Stimulated activated naive B cell treated with anti-CD40 and anti-IgM and Interleukin-4, amounts not matched to agents 10 μg/mL and 1 μg/mL and 100 μg/mL, for 72 hours (primary cell): ENCODE measurements at places on chromosomes 1 and 21.

DNA sequence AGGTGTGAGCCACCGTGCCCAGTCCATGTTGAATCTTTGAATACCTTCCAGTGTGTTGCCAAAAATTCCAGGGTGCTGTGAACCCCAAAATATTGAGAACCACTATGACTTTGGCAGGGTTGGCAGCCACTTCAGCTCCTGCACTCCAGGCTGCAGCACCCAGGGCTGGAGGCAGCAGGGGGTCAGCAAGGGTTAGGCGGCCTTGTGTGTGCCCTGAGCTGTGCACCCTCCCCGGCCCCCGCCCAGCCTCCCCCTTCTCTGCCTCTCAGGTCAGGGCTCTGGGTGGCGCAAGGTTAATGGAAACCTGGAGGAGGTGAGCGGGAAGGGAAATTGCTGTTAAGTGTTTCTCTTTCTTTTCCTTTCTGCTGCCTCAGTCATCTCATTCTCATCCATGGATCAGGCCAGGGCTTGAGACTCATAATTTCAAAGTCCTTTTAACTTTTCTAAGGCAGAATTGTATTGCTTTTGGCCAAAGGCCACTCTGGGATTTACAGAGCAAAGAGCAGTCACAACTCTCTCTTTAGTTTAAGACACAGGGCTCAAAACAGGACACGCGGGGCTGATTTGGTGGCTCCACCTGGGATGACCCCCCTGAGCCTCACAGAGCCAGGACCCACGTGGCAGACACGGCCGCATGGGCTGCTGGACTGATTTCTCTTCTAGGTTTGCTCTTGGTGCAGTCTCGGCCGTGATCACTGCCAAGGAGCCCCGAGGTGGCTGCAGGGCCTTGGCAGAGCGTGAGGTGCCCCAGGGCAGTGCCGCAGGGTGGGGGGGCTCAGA, 212.3 kb downstream of the PTPRU start:
- H3K4me3 ChIP-seq = no peak overlapping the region
- H3K27ac ChIP-seq = no peak overlapping the region
- DNase-seq = no peak

DNA sequence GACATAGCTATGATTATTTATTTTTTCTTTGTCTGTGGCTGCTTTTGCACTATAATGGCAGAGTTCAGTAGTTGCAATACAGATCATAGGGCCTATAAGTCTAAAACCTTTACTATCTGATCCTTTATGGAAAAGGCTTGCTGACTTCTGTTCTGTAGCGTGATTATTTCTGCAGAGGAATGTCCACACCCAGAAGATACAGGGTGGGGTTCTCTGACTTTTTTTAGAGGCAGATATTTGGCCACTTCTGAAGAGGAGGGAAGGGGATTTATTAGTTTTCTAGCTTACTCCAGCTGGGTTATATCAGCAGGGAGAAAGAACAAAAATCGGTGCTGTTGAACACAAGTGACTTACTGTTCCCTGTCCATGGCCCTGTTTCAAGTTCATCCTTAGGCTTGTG, 97.6 kb downstream of the RPE65 start:
- no peak overlapping the region for H3K27ac ChIP-seq
- no peak for DNase-seq
- peaks cover 3% of the 10 kb centered on the region for H3K36me3 ChIP-seq
- no peak overlapping the region for H3K4me3 ChIP-seq

DNA sequence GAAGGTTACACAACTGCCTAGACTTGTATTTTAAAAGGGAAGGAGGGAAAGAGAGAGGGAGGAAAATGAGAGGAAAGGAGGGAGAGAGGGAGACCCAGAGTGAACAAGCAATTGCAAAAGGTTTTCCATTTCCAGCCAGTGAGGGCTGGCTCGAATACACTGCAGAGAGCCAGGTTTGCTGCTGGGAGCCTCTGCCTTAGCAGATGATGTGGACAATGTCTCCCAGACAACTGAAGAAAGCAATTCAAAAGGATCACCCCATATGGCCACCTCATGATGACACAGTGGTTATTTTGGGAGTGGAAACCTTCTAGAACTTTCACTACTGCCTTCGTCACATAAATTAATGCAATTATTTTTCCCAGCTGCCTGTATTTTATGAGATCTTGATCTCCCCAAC, 86.4 kb downstream of the BCAR3 start:
- H3K4me1 ChIP-seq = peaks cover 32% of the 10 kb centered on the region
- peaks cover 74% of the 10 kb centered on the region for H3K36me3 ChIP-seq
- H3K27me3 ChIP-seq = no peaks in the 10 kb centered on the region
- H3K27ac ChIP-seq = peak overlapping the region; percentile 66
- DNase-seq = no peak

GRCh38 chr1:8120693-8121260, 94.7 kb upstream of the ERRFI1 start:
- peaks cover 5% of the 10 kb centered on the region for H3K36me3 ChIP-seq
- no peak for DNase-seq
- peaks cover 47% of the 10 kb centered on the region for H3K27me3 ChIP-seq

GRCh38 chr21:33122507-33122906, 52.6 kb downstream of the OLIG1 start:
- no peak overlapping the region for H3K27ac ChIP-seq
- no peak for DNase-seq
- no peak overlapping the region for H3K4me3 ChIP-seq
- H3K4me1 ChIP-seq = peaks cover 6% of the 10 kb centered on the region
- H3K36me3 ChIP-seq = no peaks in the 10 kb centered on the region

DNA sequence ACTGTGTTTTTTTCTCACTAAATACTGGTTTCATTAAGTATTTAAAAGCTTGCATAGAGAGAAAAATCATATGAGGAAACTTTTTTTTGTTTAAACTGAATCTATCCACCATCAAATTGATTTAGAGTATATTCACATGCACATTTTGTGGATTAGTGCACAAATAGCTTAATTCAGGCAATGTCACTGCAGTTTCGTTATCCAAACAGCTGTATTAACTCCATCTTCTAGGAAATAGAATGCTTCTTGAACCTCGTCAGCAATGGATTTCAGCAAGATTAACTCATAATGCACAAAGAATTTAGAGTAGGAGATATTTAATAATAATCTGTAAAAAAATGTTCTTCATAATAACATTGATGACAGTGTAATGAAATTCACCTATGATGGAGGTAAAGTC, 37.5 kb downstream of the NEXN start:
- no peak overlapping the region for H3K4me3 ChIP-seq
- peaks cover 4% of the 10 kb centered on the region for H3K4me1 ChIP-seq
- H3K27ac ChIP-seq = no peak overlapping the region
- no peak for DNase-seq
- H3K27me3 ChIP-seq = no peaks in the 10 kb centered on the region

GRCh38 chr1:203126151-203126865, 1.2 kb upstream of the ADORA1 start:
- peaks cover 63% of the 10 kb centered on the region for H3K27me3 ChIP-seq
- peaks cover 14% of the 10 kb centered on the region for H3K4me1 ChIP-seq
- H3K4me3 ChIP-seq = no peak overlapping the region
- H3K27ac ChIP-seq = no peak overlapping the region
- no peak for DNase-seq
- H3K36me3 ChIP-seq = no peaks in the 10 kb centered on the region

GRCh38 chr1:39346872-39347271, 142.4 kb downstream of the MACF1 start:
- no peak overlapping the region for H3K27ac ChIP-seq
- H3K27me3 ChIP-seq = no peaks in the 10 kb centered on the region
- no peak for DNase-seq
- peaks cover 2% of the 10 kb centered on the region for H3K4me1 ChIP-seq

GRCh38 chr1:175317779-175318178, 125.2 kb upstream of the KIAA0040 start:
- H3K4me1 ChIP-seq = peaks cover 16% of the 10 kb centered on the region
- peaks cover 3% of the 10 kb centered on the region for H3K27me3 ChIP-seq
- H3K36me3 ChIP-seq = no peaks in the 10 kb centered on the region
- DNase-seq = no peak
- no peak overlapping the region for H3K4me3 ChIP-seq

DNA sequence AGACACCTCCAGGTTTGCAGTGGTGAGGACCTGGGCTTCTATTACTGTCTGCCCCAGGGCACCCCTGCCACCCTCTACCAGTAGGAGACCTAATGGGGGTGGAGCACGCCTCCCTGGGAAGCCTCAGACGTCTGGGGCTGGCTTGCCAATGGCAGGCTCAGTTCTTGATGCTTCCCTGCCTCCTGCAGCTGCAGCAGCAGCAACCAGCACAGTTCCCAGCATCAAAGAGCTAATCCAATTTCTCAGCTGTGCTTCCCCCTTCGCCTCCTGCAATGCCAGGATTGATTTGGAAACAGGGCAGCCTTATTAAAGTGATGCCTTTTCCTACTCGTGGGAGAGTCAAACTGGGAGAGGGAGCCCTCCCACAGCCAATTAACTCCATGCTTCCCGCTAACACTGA, 8.2 kb downstream of the SYT2 start:
- H3K36me3 ChIP-seq = no peaks in the 10 kb centered on the region
- H3K27ac ChIP-seq = no peak overlapping the region
- peaks cover 64% of the 10 kb centered on the region for H3K27me3 ChIP-seq
- no peak overlapping the region for H3K4me3 ChIP-seq
- DNase-seq = no peak
- no peaks in the 10 kb centered on the region for H3K4me1 ChIP-seq

DNA sequence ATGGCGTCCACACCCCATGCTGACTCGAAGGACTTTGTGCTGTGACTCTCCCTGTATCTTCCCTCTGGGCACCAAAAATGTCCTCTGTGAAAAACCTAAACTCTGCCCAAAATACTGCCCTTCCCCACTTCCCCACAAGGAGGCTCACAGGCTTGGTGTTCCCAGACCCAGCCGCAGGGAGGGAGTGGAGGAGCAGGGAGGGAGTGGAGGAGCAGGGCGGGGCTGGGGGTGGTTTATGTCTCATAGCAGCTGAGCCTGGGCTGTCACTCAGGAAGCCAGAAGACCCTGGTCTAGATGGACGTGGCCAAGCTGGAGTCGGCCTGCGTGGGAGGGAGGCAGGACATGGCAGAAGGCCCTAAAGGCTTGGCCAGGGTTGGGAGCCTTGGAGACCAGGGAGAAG, 461.7 kb downstream of the PTPRU start:
- H3K4me3 ChIP-seq = no peak overlapping the region
- H3K4me1 ChIP-seq = peaks cover 4% of the 10 kb centered on the region
- peaks cover 19% of the 10 kb centered on the region for H3K27me3 ChIP-seq
- H3K27ac ChIP-seq = no peak overlapping the region
- H3K36me3 ChIP-seq = no peaks in the 10 kb centered on the region

DNA sequence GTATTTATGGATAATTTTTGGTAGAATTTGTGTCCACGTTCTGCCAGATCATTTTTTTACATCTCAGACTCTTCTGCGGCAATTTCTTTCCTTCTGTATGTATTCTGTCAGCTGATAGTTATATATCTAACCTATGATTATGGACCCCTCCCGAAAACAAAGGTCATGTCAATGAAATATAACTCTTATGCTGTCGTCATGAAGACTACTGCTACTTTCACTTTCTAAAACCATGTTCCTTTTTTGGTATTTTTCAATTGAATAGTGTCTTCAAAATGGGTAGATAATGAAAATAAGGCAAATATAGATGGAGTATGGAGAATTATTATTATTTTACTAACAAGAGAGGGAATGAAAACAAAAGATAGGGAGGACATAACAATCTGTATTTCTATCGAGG, 3.2 kb downstream of the ANGPTL1 start:
- DNase-seq = no peak
- peak overlapping the region; percentile 95 for H3K27ac ChIP-seq
- no peaks in the 10 kb centered on the region for H3K27me3 ChIP-seq

DNA sequence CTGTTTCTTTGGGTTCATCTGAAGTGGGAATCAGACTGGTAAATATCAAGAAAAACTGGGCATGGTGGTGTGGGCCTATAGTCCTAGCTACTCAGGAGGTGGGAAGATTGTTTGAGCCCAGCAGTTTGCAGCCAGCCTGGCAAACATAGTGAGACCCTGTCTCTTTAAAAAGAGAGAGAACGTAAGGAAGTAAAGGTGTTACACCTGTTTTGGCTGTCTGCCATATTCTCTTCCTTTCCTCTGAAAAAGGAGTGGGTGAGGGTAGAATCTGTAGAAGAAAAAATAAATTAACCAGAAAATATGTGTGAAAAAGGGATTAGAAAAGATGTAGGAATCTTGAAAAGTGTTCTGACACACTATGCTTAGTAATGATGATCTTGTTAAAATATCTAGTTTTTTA, 20.0 kb downstream of the AHCYL1 start:
- H3K27me3 ChIP-seq = no peaks in the 10 kb centered on the region
- peaks cover 16% of the 10 kb centered on the region for H3K36me3 ChIP-seq
- H3K4me3 ChIP-seq = no peak overlapping the region
- H3K4me1 ChIP-seq = peaks cover 24% of the 10 kb centered on the region
- H3K27ac ChIP-seq = no peak overlapping the region
- DNase-seq = no peak

DNA sequence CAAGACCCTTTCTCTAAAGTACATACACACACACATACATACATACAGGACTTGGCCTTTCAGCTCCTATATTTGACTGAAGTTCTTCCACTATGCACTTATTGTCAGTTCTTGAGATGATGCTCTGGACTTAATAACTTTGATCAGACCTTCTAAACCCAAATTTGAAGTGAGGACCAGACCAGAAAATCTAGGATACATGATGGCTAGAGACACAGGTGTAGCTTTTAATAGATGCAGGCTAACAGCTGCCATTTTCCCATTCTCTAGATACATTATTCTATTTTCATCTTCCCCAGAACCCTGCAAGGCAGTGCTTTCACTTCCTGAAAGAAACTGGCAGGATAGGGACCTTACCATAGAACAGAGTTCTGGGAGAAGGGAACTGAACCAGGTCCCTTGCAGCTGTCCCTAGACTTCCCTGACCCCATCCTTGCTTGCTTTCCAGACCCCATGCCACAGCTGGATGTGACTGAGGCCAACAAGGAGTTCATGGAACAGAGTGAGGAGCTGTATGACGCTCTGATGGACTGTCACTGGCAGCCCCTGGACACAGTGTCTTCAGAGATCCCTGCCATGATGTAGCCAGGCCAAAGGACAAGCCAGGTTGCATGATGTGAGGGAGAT, 14.9 kb upstream of the RAB42 start:
- H3K36me3 ChIP-seq = peaks cover 56% of the 10 kb centered on the region
- H3K4me1 ChIP-seq = peaks cover 28% of the 10 kb centered on the region
- H3K27ac ChIP-seq = peak overlapping the region; percentile 85

- peaks cover 11% of the 10 kb centered on the region for H3K4me1 ChIP-seq
- no peak overlapping the region for H3K4me3 ChIP-seq
- H3K27me3 ChIP-seq = no peaks in the 10 kb centered on the region
- H3K36me3 ChIP-seq = peaks cover 43% of the 10 kb centered on the region
- no peak for DNase-seq
- H3K27ac ChIP-seq = no peak overlapping the region
Measured at GRCh38 chr1:25985171-25985570, 12.7 kb downstream of the PAFAH2 start.
